NCI-H146 (cell line): ENCODE measurements at places on chromosomes 6 and 20.

GRCh38 chr6:166244353-166245045, 63.7 kb downstream of the PRR18 start:
- no peak for DNase-seq

DNA sequence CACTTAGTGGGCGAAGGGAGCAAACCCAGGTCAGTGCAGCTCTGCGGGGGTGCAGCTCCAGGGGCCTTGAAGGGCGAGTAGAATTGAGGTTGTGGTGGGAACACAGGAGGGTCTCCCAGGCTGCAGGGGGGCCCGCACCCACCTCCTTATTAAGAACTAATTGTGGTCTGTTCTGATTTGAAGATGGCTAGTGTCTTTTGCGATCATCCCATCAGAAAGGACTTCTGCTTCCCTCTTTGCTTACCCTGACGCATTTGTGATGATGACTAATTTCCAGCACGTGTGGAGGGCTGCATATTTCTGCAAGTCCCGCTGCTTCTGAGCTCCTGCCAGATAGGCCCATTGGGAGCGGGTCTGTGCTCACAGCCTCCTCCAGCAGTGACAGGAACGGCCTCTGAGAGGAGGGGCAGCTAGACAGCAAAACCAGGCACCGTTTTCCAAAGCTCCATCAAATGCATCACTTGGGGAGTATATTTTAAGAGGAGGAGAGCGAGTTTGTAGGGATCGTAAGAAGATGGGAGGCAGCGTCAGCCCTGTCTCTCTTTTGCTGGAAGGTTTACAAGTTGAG, 268.9 kb downstream of the CDH4 start:
- no peak for DNase-seq

DNA sequence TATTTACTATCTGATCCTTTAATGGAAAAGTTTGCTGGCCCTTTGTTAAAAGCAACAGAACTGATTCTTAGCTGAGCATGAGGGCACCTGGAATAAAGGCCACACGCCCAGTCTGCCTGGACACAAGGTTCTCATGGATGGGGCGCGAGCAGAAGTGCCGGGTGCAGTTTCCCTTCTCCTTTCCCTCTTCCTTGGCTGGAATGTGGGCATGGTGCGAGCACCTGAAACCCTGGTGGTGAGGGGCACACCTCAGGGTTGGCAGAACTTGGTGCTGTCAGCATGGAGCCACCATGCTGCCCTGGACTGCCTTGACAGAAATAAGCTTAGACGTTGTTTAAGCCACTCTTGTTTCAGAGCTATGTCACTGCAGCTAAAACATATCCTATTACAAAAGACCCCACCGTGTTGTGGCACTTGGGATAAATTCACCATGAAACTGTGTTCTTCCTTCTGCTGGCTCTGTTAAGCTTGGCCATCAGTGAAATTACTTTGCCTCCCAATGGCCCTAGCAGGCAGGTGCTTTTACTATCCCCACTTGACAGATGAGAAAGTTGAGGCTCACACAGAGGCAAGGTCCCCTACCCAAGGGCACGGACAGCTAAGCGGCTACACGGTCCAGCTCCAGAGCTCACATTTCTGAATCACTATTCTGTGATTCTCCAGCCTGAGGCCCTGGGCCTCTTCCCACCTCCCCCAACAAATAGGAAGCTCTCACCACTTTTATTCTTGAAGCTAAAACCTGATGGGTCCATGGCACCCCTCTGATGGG, 115.9 kb downstream of the PREX1 start:
- DNase-seq: no peak

DNA sequence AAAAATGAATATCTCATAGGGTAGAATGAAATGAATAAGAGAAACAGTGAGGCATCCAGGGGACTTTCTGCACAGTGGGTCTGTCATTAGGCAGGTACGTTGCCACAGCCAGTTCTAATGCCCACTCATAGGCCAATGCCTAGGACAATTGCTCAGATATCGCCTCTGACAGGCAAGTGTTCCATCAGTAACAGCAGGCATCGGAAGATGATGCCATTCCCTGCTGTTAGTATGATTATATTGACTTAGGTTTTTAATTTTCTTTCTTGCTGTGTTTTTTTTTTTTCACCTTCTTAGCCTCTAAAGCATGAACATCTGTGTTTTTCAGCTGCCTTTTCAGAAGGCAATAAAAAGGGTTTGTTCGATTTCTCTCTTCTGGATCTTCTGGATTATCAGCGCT, 90.7 kb downstream of the PRL start:
- DNase-seq: peak; percentile 88

GRCh38 chr6:6570929-6571671, 17.4 kb upstream of the LY86 start:
- no peak for DNase-seq

DNA sequence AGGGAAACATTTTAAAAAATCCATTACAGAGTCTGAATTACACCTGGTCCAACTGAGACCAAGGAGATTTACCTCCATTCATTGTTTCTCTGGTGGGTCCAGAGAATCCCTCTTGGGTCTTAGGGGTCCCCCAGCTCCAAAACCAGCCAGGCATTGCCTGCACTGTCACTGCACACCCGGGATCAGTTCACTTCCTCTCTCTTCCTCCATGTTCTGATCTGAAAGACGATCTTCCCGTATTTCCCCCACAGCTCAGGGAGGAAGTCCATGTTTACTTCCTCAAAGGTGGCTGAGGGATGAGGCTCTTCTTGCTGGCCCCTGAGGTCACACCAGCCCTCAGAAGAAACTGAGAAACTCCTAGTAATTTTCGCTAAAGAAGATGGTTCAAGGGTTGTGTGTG, 159.7 kb downstream of the BMP7 start:
- no peak for DNase-seq

DNA sequence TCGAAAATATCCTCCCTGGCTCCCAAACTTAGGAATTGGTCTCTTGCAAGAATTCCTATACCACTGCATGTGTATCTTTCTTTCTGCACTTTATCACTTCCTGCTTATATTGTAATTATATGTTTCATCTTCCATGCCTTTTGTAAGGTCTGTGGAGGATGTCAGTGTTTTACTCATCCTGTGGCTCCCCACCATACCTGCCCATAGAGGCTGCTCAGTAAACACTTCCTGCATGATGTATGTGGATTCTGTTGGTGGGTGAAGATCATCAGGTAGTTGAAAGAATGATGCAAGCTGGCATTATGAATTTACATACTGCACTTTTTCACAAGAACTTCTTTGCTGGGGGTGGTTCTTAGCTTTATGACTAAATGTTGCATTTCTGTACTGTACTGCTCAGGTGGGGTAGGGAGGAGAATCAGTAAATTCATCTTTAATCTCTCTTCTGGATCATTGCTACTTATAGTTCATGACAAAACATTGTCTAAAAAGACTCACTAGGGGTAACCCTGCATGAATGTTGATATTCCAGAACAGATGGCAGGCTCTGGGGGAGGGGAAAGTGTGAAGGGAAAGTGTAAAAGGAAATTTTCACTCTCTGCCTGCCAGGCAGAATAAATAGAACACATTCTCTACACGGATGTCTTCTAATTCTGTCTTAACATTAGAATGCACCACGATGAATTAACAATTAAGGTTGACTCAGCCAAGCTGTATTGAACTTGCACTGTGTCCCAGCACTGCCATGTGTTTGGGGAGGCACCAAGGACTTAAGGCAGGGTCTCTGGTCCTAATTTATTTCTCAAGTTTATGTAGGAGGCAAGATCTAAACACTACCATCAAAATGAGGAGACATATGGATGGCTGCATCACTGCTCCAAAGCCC, 36.0 kb upstream of the KLHL31 start:
- DNase-seq: no peak

GRCh38 chr6:53192682-53193188, 44.1 kb upstream of the GCM1 start:
- DNase-seq: peak; percentile 95

DNA sequence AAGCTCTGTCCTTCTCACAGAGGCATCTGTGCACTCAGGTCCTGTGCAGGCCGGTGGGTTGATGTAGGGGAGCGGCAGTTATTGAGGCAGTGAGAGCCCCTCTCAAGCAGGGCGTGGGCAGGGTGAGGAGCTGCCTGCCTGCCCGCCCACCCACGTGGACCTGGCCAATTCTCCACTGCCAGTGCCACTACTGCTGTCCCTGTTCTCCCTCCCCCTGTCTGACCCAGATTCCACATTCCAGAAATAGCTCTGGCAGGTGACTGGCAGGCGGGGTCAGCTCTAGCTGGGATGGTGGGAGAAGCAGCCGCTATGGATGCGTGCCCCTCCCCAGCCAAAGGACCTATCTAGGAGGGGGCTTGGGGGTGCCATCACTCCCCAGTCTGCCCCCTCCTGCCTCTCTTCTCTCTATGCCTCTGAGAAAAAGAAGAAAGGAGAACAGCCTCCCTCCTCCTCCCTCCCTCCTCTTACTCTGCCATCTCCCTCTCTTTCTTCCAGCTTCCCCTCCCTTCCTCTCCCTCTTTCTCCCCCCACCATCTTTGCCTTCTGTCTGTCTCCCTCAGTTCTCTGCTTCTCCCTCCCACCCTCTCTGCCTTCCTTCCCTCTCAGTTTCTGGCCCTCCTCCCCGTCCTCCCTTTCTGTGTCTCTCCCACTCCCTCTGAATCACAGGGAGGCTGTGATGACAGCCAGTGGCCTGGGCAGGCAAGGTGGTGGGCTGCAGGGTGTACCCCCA, 86.5 kb upstream of the MYL9 start:
- DNase-seq: no peak

DNA sequence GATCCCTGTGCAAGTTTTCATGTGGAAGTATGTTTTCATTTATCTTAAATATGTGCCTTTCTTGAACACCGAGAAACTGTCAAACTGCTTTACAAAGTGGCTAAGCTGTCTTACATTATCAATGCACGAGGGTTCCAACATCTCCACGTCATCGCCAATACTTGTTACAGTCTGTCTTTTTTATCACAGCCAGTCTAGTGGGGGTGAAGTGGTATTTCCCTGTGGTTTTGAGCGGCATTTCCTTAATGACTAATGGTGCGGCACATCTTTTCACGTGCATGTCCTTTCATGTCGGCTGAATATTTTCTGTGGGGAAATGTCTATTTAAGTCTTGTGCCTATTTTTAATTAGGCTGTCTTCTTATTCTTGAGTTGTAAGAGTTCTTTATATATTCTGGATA, 280.4 kb downstream of the FOXC1 start:
- DNase-seq: no peak

GRCh38 chr6:6900569-6901204, 207.1 kb upstream of the RREB1 start:
- DNase-seq: no peak

DNA sequence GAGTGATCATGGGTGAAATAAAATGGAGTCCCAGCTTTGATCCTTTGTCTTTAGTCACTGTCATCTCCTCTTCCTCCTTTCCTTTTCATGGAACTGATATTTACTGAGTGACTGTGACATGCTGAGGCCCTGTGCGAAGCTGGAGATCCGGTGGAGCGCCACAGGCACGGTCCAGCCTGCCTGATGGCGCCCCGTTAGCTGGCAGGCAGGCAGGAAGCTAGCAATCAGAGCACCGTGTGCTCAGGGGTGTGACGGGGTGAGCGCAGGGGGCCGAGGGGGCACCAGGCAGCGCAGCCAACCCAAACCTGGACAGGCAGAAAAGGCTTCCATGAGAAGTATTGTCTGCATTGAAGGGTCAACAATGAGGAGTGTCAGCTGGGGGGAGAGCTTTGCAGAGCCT, 100.2 kb upstream of the AKAP12 start:
- DNase-seq: no peak

GRCh38 chr20:60787276-60787675, 464.8 kb upstream of the CDH4 start:
- no peak for DNase-seq

GRCh38 chr6:127518710-127519468, at the start of gene MTCL3:
Gene MTCL3, minus strand, starts transcription at chr6:127519335.
- DNase-seq: peak; percentile 100

DNA sequence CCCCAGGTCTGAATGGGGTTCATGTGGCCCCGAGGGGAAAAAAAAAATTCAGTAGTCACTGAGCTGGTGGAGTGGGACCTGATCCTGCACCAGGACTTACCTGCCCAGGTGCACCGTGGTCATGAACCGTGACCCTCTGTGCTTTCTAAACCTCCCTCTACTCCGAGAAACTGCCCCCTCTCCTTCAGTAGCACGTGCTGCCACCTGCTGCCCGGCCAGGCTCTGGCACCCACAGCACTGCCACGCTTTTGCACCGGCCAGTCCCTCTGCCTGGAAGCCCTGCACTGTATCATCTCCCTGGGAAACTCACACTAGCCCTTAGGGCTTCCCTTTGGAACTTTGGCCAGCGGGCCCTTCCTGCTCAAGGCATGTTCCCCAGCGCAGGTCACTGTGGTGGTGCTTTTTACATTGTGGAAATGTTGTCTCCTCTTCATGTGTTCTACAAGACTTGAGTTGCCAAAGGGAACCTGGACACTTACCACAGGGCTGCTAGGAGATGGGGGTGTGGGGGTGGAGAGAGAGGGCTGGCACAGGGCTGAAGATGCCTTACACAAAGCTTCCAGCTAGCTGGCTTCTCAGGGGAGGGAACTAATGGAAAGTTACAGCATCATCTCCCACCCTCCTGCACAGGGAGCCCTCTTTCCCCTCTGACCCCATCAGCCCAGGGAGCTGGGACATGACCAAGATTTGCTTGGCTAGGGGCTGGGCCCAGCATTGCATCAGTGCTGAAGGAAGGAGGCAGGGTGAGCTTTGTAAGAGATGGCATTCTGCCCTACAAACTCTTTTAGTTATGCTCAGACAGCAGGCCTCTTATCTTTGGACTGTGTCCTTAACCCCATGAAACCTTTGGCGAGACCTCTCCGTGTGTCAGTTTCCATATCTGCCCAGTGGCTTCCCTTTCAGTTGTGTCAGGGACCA, 2.5 kb upstream of the PTPRT start:
- DNase-seq: peak; percentile 20

GRCh38 chr6:15752820-15753219, 90.0 kb upstream of the DTNBP1 start:
- peak; percentile 10 for DNase-seq

DNA sequence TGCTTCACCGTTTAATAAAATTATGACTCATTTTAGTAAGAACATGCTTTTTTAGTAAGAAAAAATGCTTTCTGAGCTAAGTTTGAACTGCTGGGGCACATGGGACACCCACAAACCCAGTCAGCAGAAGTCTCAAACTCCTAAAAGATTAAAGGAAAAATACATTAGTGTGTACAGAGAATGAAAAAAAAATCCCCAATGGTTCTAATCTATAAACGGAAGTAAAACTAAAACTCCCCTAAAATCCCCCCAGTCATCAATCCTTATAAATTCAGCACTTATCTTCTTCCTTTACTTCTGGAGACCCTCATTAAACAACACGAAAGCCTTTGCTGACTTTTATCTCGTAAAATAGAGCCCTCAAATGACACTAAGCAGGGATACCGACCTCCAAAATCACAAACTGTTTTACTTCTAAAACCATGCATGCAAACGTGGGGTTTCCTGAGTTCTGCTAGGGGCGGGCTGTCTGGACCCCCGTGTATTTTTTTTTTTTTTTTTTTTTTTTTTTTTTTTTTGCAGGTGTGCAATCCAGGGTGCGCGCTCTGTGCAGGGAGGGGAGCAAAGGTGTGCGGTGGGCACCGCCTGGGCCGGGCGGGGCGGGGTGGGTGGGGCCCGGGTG, 1.1 kb upstream of the MYB start:
- no peak for DNase-seq
